Stimulated activated naive CD4-positive, alpha-beta T cell treated with Interleukin-2 at 50 U/mL for 16 hours (primary cell): ENCODE measurements at places on chromosomes 4 and X.

DNA sequence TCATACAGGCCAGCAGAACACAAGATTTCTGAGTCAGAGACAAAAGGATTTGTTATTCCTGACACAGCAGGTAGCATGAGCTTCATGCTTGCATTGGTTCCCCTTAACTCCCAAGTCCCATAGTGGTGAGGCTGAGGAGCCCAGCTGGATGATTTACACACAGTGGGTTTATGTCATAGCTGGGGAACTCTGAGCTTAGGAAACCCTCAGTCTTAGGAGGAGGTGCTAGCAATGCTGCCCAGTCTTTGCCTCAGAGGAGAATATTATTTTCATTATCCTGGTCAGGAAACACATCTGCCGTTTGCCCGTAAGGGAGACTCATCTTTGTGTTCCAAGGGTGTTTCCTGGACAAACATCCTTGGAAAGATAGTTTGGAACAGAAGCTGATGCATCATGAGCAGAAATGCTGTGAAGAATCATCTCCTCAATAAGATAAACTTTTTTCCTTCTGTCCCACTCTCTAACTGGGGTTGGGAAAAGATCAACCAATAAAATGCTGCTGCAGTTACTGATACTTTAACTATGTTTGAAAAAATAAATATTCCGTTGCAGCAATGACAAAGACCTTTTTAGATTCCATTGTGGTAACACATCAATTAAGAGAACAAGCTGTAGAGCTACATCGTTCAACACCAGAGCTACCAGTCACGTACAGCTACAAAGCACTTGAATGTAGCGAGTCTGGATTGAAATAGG lies 146.8 kb downstream of the DCLK2 start:
- DNase-seq = no peak

- DNase-seq = no peak
Measured at GRCh38 chr4:43835869-43836268, 612.7 kb downstream of the KCTD8 start.

DNA sequence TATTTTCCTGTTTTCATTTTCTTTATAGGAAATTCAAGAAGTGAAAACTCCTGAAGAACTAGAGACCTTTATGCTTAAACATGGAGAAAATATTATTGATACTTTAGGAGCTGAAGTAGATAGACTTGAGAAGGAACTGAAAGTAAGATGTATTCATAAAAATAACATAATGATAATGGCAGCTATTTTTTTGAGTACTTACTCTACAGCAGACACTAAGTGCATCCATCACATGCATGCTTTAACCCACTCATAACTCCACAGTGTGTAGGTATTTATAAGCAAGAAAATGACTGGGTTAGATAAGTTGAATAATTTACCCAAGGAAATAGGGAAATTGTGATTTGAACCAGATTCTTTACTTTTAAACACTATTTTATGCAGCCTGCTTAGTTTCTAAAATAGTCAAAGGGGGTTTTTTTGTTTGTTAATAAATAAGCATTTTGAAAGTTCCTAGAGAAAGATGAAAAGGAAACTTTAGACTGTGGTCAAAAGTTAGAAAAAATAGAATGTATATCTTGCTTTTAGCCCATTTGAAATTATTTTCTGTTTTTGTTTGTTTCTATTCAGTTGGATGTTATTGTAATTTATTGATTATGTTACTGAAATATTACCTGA lies 74.2 kb downstream of the BEND4 start:
- DNase-seq = no peak

- no peak for DNase-seq
Measured at GRCh38 chr4:105116616-105117319, 29.9 kb upstream of the TET2 start.

- DNase-seq = no peak
Measured at GRCh38 chrX:31934842-31935370, 863.1 kb upstream of the FTHL17 start.

GRCh38 chr4:1843852-1844251 lies 12.1 kb downstream of the LETM1 start:
- DNase-seq = no peak

DNA sequence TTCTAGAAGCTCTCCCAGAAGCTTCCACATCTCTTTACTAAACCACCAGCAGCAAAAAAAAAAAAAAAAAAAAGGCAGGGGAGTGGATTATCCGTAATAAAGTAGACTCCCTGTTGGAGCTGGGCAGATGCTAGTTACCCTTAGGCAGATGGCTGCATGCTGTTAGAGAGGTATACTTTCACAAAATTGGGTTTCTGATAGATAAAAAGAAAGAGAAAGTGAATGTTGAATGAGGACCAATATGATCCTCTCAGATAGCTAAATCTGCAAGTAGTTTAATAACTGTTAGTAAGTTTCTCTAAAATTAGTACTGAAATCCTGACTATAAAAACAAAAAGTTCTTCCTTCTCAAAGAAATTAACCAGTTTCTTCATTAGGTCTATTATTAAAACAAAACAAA lies 195.4 kb downstream of the ANAPC10 start:
- no peak for DNase-seq

GRCh38 chrX:102129473-102129872 lies 4.0 kb downstream of the TCEAL2 start:
- DNase-seq = no peak

DNA sequence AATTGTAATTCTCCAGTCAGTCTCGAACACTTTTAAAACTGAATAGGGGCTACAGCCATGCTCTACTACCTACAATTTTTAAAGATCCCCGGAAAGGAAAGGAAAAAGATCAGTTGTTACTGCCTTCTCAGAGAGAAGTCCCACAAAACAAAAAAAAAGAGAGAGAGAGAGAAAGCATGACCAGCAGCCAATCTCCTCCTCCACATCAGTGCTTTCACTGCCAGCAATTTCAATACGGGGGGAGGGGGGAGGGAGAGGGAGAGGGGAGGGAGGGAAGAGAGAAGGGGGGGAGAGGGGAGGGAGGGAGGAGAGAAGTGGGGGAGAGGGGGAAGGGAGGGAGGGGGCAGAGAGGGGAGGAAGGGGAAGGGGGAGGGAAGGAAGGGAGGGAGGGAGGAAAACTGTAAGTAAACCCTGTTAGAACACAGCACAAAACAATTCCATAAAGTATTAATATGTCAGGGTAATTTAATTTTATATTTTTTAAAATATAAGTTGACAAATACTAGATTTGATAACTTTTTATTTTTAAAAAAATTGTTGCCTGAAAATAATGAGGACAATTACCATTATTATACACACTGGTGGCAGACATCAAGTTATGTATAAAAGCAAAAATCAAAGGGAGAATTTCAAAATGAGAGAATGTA lies 108.0 kb downstream of the LRBA start:
- no peak for DNase-seq

DNA sequence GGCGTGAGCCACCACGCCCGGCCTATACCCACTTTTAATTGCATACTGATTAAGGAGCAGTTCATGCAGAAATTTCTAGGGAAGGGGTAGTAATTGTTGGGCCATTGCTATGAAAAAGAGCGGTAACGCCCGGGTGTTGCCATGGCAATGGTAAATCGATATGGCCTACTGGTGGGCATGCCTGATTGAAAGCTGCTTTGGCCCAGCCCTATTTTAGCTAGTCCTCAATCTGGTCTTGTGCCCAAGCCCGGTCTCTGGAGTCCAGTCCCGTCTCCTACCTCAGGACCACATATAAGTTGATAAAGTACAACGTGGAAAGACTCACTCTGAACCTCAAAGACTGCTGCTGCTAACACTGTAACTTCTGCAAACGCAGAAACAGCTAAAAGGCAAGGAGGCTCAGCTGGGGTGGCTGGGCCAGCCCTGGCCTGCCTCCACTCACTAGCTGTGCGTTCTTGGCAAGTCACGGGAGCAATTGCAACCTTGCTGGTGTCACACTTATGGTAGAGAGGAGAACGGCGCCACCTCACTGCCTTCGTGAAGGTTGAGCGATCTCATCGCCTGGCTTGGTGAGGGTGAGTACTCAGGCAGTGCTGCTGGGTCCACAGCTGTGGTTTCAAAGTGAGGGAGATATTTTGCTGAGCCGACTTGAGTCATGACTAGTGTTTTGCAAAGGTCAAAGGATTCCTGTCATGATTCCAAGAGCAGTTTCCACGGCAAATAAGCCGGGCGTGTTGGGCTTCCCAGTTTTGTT lies 57.0 kb upstream of the GRPEL1 start:
- DNase-seq = no peak

GRCh38 chrX:112714357-112714918 lies 34.7 kb upstream of the LHFPL1 start:
- DNase-seq = no peak

DNA sequence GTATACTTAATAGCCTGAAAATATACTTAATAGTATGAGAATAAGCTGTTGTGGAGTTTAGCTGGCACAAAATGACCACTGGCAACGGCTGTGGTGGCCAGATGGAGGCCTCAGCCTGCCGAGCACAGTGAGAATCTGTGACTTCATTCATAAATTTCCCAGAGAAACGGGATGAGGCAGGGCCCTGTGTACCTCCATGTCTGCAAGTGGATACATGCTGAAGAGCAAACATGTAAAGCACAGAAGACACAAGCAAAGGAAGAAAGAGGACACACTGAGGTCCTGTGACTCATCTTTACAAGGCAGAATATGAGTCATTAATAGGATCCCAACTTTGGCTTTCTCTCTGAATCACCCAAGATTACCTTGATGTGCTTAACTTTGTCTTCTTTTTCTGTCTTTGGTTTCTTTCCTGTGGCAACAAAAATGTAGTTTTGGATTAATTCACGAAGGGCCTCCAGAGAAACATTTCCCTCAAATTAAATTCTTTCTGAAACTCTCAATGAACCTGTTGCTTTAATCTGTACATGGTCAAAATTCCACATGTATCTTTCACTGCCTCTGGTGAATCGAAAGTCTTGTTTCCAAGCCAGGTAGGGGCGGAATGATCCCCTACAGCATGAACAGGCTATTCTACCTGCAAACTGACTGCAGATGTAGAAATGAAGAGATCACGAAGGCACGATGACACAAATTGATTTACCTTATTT lies 56.4 kb downstream of the IRF2 start:
- DNase-seq = no peak
